Activated T-helper 9 cell treated with anti-CD3 and anti-CD28 coated beads, Interleukin-2, amount 50 U/mL, for 16 hours (primary cell): ENCODE measurements at places on chromosomes 12 and 14.

DNA sequence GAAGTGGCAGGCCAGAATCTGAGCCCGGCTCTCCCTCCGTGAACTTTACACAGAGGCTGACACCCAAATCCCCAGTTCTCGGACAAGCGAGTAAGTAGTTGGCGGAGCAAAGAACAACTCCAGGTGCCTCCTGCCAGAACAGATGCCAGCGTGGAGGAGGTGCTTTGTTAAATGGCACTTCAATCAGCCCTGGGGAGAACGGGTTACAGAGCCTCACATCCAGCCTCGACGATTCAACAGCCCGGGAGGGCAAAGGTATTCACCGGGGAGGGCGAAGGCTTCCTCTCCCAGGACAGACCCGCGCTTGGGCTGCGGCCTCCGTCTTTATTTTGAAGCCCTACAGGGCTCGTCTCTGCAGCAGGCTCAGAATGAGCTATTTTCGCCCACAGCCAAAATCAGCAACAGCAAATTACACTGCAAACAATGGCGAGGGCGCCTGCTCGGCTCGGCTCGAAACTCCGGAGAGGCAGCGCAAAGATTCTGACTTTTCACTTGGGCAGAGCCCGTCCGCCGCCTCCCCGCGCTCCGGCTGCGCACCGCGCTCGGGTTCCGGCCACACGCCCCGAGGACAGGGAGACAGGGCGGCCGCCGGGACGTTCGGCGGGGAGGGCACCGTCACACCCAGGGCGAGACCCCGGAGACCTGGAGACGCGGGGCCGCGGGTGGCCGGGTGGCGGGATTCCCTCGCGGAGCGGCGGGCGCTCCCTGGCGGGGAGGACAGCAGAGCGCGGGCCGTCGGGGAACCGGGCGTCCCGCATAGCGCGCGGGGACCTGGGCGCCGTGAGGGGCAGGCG is 811 bp downstream of the TMCC3 start:
- no peak for DNase-seq

- DNase-seq: no peak
Measured at GRCh38 chr12:53226815-53227214, 5.2 kb downstream of the RARG start.

GRCh38 chr14:73465823-73466532 is 7.6 kb upstream of the NUMB start:
- DNase-seq: no peak

DNA sequence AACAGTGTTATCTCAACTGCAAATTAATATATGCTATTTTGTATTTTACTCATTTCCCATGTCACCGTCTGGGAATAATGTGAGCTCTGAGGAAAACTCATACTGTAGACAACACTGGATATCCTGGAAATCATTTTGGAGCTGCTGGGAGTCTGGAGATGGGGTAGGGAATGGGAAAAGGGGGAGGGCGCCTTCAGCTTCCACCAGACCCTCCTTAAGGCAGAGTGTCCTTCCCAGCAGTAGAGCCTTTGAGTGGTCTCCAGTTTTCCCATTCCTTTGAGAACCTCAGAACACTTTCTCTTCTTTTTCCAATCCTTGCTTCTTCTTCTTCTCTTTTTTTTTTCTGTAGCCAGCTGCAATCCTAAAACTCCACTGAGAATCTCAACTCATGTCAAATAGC is 5.4 kb upstream of the LRIG3 start:
- DNase-seq: no peak

DNA sequence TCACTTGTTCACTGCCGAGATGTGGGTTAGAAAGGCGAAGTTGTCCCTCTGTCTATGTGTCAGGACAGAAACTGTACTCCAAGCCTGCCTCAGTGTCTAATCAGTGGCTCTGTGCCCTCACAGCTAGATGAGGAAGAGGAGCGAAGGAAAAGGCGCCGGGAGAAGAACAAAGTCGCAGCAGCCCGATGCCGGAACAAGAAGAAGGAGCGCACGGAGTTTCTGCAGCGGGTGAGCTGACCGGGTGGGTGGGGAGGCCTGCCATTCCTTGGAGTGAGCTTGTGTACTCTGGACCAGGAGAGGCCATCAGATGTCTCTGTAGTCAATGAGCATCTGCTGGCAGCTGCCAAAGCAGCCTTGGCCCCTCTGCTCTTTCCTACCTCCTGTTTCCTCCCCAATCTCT is 33.5 kb downstream of the JDP2 start:
- no peak for DNase-seq

GRCh38 chr12:104279164-104279563 is 24.4 kb upstream of the EID3 start:
- DNase-seq: no peak

- DNase-seq: no peak
Measured at GRCh38 chr12:89889062-89889461, 180.4 kb upstream of the ATP2B1 start.

DNA sequence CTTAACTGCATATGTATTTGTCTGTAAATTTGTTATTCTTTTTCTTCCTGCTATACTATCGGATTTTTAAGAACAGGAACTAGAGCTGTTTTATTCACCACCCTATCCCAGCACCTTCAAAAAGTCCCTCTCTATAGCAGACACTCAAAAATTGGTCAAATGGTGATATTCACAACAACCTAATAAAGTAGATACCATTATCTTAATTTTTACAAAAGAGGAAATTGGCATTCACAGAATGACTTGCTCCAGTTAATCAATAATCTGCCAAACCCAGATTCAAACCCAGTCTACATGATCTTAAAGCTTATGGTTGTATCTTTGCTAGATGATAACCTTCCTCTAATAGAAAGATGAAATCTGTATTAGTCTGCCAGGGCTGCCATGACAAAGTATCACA is 426.6 kb downstream of the EGLN3 start:
- DNase-seq: no peak

DNA sequence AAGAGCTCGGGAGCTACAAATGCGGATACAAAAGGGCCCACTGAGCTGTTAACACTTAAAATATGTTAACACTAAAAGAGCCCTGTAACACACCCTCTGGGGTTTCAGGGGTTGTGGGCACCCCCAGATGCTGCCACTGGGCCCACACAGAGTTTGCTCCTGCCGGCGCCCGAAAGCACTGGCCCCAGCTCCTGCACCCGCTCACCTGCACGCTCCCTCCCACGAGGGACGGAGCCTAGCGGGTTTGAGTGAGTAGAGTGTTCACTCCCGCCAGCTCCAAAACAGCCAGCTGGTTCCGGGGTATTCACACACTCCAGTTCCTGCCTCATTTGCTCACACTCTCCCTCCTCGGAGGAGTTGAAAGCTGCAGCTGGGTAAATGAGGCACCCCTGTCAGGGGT is 357.7 kb downstream of the ETNK1 start:
- no peak for DNase-seq

- no peak for DNase-seq
Measured at GRCh38 chr14:21093769-21094681, 4.4 kb downstream of the ZNF219 start.

DNA sequence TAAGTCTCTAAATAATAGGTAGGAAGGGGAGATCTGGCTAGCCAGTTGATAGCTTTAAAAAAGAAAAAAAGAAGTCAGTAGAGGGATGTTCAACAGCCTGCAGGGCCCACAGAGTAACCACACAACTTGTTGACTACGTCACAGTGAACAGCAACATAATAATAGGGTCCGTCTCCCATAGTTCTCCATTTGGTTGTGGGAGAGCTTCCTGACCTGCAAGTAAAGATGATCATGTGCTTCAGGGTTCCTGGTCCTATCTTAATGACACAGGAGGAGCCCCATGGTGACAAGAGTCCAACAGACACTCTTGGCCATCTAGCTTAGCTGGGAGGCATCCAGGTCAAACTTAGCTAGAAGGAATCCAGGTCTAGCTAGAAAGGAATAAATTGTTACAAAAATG is 36.2 kb downstream of the FGD6 start:
- no peak for DNase-seq

DNA sequence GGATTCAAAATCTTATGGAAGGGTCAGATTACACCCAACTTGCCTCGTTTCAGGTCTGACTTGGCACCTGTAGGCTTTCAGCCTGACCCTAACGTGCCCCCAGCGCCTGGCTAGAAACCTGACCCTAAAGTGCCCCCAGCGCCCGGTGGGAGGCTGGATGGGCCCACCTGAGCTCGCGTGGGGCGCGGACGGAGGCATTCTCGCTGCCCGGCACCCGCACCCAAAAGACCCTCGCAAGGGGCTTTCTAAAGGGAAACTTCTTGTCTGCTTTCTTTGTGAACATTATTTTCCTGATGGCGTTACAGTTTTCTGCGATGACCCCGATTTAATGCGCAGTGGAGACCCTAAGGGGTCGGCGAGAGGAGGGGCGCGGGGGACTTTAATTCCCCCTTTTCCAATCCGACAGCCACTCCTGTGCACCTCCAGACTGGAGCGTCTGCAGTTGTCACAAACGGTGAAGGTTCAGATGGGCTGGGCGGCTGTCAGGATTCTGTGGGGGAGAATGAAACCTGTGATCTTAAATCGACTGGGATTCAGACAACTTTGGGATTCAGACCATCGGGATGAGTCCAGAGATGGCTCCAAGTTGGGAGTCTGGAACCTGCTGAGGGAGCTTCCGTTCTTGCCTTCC is 751 bp upstream of the HRK start:
- DNase-seq: no peak

DNA sequence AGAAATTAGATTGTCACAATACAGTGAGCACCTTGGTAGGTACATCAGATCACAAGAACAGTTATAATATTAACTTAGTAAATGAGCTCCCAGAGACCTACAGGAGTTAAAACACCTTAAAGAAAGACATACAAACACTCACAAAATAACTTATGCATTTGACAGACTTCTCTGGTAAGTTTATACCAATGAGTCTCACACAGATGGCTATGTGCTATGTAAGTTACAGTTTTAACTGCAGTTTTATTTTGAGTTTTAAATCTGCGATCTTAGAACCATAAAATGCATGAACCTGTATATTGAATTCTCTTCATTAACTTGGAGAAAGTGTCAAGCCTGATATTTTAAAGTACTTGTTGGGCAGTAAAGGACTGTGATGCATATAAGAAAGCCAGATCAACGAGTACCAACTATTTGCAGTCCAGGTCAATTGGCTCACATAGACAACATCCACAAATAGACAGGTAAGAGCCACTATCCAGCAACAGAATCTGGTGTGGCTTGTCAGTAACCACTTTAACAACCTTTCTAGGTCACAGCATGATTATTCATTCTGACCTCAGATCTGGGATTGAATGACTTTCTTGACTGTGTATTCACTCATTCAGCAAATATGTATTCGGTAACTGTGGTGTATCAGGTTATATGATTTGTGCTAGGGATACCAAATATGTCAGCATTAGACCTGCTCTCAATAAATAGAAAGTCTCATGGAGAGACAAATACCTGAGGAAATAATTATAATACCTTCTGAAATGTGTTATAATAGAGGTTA is 856.6 kb upstream of the MGAT4C start:
- no peak for DNase-seq

DNA sequence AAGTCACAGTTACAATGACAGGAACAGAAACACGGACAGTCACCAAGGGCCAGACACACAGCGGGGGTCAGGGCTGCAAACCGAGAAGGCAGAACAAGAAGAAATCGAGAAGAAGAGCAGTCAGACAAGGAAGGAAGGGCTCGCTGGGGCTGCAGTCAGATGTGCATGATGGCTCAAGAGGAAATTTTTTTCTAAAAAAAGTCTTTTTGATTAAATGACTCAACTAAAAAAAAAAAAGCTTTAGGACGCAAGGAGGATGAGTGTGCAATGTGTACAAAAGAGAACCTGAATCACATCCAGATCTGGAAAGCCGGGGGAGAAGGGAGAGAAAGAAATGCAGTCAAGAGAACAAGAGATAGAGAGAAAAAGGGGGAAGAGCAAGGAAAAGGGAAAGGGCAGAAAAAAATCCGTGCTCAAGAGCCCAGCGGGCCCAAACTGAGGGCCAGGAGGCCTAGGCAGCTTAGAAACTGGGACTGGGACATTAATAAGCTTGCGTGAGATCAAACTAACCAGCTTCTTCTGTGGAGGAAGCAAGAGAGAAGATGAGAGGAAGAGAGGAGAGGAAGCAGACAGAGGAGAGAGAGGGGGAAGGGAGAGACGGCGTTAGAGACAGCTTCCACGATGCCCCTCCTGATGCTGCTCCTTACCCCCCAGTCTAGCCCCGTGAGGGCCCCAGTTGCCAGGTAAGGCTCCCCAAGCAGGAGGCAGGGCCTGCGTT is 6.7 kb downstream of the IFFO1 start:
- no peak for DNase-seq

DNA sequence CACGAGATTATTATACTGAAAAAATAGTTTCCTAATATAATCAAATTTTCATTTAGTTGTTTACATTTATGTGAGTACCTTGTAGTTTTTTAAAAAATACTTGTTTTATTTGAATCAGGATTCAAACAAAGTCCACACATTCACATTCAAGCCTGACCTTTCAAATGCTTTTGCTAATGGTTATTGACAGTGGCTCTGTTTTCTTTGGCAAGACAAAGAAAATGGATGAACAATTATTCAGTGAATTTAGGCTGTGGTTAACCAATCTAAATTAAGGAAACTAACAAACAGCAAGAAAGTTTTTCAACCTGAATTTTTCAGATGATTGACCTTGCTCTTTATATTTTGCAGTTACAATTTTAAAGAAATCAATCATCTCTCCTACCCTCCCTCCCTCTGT is 9.7 kb downstream of the SLC4A8 start:
- no peak for DNase-seq

GRCh38 chr14:69877492-69877891 is 1.7 kb upstream of the SMOC1 start:
- DNase-seq: no peak

DNA sequence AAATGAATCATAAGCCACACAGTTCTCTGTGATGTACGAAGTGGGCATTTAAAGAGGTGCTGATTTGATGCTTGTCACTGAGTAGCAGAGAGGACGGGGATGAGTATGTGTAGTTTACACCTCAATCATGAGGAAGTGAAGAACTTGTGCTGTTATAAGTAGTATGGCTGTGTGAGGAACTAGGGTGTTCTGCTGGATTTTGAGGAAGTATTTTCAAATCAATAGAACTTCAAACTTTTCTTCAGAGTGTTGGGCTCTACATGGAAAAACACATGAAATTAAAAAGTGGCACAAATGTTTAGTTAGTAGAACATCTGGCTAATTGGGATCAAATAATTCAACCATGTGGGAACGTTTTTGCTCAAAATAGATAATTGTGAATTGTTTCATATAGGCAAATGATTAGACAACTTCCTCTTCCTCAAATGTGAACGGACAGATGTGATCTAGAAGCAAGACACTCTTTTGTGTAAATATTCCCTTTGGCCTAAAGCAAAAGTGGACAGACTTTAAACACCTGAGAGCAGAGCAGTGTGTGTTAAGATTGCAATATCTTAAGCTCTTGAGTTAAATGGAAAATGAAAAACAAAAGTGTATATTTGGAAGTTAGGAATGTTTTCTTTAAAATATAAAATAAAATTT is 168.5 kb downstream of the NAV3 start:
- DNase-seq: no peak
